CD4-positive, alpha-beta T cell treated with Interleukin-1 beta for 1 hour (primary cell): ENCODE measurements at places on chromosomes 1 and 21.
A peak's percentile ranks its signal among the peaks of the same experiment; 100 is the strongest.

- no peak for DNase-seq
Observed at GRCh38 chr1:38476111-38476849, 383.3 kb downstream of the RRAGC start.

GRCh38 chr1:8871539-8871935 lies 6.9 kb downstream of the ENO1 start:
- no peak for DNase-seq

GRCh38 chr1:112363636-112364035 lies 32.4 kb upstream of the CTTNBP2NL start:
- no peak for DNase-seq

- no peak for DNase-seq
Observed at GRCh38 chr1:115877511-115877910, 36.6 kb upstream of the NHLH2 start.

DNA sequence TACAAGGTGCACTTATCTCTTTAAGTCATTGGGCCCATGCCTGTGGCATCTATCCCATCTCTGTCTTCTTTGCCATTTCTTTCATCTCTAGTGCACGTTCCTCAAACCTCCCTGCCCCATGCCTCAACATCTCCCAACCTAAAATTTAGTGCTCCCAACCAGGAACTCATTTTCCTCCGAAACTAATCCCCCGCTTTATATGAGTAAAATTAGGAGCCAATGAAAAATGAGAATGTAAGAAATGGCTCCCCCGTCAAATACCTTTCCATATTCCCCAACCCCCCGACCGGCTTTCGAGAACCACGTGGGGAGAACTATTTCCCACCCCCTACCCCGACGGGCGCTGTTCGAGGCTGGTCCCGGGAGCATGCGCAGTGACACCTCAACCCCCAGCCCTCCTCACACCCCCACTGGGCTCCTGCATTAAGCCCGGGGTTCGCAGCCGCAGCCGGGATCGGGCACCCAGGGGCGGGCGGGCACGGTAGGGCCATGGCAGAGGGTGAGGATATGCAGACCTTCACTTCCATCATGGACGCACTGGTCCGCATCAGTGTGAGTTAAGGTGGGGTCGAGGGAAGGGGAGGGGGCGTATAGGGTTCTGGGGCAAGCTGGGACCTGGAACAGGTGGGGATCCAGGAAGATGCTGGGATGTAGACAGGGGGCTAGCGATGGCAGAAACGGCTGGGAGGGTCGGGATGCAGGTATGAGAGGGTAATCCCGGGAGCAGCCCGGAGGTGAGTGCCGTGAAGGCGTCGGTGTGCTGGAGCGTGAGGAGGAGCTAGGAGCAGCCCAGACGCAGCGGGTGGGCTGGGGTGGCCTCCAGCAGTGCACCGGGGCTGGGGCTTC lies at the start of gene TRIM46:
Gene TRIM46, plus strand, starts transcription at position 372 of the 846 bp plus-strand sequence. Its CDS starts 118 bp downstream, at position 490.
- peak; percentile 67 for DNase-seq

- DNase-seq: no peak
Observed at GRCh38 chr1:17611991-17612390, 72.5 kb downstream of the ARHGEF10L start.

- no peak for DNase-seq
Observed at GRCh38 chr1:202067188-202067974, 55.3 kb upstream of the GPR37L1 start.

DNA sequence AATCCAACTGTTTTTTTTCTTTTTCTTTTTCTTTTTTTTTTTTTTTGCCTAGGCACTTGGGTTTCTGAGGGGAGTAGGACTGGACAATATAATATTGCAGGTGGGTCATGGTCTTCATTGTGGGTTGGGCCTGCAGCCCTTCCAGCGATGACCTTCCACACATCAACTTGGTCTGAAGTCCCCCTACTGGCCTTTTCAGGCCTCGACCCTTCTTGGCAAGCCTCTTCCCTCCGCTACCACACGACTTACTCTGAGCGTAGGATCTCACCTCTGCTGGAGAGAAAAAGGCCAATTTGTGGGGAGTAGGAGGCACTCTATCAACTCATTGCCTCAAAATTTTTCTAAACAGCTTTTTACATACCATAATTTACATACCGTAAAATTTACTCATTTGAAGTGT lies 51.1 kb upstream of the GRIK3 start:
- DNase-seq: no peak

- DNase-seq: no peak
Observed at GRCh38 chr1:59315529-59316463, 18.9 kb downstream of the FGGY start.

- DNase-seq: no peak
Observed at GRCh38 chr1:230073371-230074035, 6.5 kb downstream of the GALNT2 start.

GRCh38 chr1:164689672-164690511 lies 130.9 kb downstream of the PBX1 start:
- no peak for DNase-seq

DNA sequence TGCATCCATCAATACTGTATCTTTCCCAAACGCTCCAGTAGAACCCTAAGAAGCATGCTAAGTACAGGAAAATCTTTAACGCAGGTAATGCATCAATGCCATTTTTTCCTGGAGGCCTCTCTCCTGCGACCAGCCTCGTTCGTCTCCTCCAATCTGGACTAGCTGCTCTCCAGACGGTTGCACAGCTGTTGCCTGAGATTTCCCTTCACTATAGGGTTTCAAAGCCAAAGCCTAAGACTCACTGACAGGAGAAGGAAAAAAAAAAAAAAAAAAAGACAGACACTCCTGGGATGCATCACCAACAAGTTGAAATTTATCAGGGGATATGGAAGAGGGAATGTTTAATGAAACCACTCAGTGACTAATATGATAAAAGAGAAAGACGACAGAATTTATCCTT lies 93.0 kb downstream of the APP start:
- DNase-seq: no peak
